ENCODE measurements at places on chromosomes 5 and 9. TPM values are rescaled to one million over a fixed set of nuclear protein-coding genes. Genes with fewer than 3 reads are reported as not detected.
A peak's percentile ranks its signal among the peaks of the same experiment; 100 is the strongest.

GRCh38 chr5:137075163-137075970 lies 423.8 kb downstream of the SPOCK1 start:
- peak; percentile 52 for ATAC-seq

DNA sequence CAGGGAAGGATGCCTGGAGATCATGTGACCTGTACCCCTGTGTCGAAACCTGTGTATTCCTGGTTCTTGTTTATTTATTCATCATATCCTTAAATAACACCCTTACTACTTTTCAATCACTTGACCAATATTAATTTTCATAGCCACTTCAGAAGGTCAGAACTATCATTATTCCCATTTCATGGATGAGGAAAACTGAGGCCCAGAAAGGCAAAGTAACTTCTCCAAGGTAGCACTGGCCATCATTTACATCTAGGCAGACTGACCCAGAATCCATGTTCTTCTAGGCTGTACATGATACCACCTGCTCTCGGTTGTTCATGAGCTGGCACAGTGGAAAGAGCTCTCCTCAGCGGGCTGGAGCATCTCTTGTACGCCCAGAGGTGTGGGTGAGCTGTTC lies 49.4 kb downstream of the KCNIP1 start:
- no peak for ATAC-seq

- ATAC-seq: no peak
These were observed 397 bp upstream of the RECK start for GRCh38 chr9:36036253-36036779.

DNA sequence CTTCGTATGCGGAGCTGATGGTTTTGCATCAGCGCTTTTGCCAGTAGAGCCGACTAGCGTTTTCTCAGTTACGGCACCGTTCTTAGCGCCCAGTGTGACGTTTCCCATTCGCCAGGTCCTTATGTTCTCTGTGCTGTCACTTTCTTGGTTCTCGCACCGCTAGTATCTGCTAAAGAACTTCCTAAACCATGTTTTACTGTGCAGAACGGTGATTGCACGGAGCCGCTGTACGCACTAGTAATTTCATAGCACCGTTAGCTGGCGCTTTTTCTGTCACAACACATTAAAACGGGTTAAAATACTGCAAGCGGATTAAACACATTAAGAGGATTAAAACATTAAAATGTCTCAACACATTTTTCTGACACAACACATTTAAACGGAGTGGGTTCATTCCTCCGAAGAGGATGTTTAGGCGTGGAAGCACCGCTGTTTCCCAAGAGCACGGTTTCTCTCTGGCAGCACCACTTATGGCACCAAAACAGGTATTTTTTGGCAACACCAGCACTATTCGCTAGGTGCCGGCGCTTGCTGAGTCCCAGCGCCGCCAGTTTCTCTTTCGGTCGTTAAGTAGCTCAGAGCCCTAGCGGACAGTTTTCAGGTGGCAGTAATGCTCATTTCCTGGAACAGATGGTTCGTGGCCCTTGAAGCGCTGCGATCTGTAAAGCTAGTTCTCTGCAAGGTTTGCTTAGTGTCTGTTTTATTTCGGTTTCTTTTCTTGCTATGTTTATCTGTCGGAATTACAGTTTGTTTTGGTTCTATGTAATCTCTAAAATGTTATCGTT lies 20.3 kb downstream of the ANXA2R start:
- ATAC-seq: peak; percentile 80

The BRD8 gene
- total RNA-seq: 70.6 TPM

GRCh38 chr5:98605426-98605825 lies 168.0 kb upstream of the RGMB start:
- no peak for ATAC-seq

- no peak for ATAC-seq
These were observed 75.1 kb downstream of the ALDH7A1 start for GRCh38 chr5:126519637-126520592.

DNA sequence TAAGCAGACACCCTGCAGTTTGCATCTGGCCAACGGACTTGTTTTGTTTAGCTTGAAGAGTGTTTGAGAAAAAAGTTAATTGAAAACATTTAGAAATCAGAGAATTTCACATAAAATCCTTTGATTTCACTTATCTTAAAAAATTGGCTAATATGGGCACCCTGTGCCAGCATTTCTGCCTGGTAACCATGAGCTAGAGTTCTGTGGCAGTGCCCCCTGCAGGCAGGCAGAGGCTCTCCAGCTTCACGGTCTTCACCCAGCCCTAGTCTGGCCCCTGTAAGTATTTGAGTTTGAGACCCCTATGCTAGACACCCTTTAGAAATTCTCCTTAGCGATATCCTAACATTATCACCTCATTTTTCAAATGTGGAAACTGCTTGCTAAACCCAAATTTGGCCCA lies 18.8 kb upstream of the FANCC start:
- ATAC-seq: no peak

- no peak for ATAC-seq
These were observed 122.9 kb downstream of the DMAC1 start for GRCh38 chr9:7676609-7677156.

The GCNT1 gene
- 11.4 TPM for total RNA-seq

The PCDHGA2 gene
- not detected for total RNA-seq

DNA sequence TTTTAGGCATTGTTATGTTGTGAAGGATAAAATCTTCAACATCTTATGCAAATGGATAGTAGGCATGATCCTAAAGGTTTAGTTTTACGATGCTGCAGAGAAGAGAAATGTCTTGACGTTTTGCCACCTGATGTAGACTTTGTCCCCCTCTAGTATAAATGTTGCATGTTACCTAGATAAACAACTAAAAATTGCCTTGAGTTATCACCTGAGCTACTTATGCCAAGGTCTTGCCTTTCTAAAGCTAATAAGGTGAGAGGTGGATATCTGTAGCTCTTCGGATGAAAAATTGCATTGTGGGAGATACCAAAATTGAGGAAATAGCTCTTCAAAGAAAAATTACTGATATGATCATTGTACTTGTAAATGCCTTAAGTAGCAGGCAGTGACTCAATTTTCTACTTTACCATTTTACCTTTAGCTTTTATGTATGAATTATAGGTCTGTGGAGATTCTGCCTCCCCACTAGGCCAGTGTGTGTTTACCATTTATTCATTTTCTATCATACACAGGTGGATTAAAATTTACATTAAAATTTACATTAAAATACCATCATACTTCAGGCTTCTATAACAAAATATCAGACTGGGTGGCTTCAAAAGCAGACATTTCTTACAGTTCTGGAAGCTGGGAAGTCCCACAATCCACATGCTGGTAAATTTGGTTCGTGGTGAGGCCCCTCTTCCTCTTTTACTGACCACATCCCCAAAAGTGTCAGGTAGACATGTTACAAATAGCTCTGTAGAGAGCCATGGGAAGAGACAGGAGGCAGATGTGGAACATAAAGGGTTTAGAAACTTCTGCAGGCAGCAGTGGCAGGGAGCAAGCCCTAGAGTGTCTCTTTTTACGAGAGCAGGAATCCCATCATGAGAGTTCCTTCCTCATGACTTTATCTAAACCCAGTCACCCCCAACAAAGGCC lies 100.7 kb upstream of the ERBIN start:
- no peak for ATAC-seq

- no peak for ATAC-seq
These were observed 617.9 kb upstream of the CDH18 start for GRCh38 chr5:20605732-20606525.

DNA sequence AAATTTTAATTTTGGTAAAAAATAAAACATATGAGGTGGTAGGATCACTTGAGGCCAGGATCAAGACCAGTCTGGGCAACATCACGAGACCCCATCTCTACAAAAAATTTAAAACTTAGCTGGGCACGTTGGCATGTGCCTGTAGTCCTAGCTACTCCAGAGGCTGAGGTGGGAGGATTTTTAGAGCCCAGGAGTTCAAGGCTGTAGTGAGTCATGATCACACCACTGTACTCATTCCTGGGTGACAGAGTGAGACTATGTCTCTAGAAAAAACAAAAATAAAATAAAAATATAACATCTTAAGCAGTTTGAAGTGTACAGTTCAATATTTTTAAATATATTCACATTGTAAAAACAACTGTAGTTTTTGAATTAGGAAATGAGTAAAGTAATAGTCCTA lies 108.3 kb downstream of the SMIM15 start:
- no peak for ATAC-seq

DNA sequence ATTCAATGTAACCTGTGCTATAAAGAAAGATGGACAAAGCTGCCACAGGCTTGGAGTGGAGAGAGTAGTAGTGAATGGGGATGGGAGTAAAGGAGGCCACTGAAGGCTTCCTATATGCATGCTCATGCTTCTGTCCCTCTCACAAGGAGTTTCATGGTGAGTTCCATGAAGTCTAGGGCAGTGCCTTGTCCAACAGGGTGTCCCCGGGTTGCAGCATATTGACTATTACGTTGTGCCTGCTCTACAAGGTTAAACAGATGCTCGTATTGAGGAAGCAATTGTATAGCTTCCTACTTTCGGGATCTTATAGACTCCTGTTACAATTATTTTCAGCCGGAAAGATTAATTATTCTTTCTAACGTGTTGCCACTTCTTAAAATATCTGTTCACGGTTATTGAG lies 129.1 kb upstream of the PIK3R1 start:
- ATAC-seq: no peak

DNA sequence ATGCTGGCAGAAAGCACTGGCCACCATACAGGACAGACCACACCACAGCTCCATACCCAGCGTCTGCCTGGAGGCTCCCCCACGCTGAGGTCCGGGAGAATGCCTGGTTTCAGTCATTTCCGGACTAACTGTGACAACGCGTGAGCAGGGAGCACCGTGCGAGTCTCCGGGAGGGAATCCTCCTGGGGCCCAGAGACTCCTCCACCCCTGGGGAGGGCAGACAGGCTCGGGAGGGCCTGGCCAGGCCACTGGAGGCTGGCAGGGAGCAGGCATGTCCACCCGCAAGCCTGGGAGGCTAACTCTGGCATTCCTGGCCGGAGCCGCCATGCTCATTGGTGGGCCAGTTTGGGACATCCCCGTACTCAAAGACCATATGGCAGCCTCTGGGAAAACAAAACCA lies 6.5 kb downstream of the BRD3OS start:
- no peak for ATAC-seq

The PTPN3 gene
- 0.41 TPM for total RNA-seq

The GLDC gene
- total RNA-seq: 17.2 TPM

DNA sequence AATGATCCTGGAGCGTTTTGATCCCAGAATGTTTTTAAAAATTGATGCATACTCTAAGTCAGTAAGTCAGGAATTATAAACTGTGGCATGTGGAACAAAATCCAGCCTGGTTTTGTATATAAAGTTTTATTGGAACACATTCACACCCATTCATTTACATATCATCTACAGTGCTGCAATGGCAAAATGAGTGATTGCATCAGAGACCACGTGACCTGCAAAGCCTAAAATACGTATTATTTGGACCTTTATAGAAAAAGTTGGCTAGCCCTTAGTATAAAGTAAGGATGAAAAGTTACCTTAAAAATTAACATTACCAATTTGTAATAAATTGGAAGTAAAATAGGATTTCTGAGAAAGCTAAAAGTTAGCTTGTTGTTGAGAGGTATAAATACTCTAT lies 95.0 kb downstream of the PCSK5 start:
- no peak for ATAC-seq

DNA sequence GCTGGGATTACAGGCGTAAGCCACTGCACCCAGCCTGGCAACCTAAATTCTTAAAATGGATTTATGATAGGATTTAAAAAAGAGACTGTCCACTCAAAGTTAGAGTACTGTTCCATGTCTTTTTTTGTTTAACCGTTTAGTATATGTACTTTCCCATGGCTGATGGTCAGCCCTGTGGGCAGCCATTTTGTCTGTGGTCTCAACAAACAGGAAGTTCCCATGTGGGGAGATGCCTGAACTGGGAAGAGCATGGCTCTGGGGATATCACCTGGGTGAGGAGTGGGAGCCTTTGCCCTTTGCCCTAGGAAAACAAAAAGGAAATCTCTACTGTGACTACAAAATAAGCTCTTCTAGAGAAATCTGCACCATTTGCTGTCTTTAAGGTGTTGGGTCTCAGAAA lies 27.5 kb upstream of the GNPDA1 start:
- no peak for ATAC-seq

- ATAC-seq: no peak
These were observed 71.5 kb downstream of the GADD45G start for GRCh38 chr9:89676281-89676680.

The PCDHA9 gene
- not detected for total RNA-seq

GRCh38 chr9:69590266-69590665 lies 81.9 kb downstream of the APBA1 start:
- no peak for ATAC-seq

Measured in activated T-helper 17 cell treated with anti-CD3 and anti-CD28 coated beads, Interleukin-2, amount 50 U/mL, for 72 hours (primary cell).